ENCODE measurements at places on chromosomes 6 and 20.

DNA sequence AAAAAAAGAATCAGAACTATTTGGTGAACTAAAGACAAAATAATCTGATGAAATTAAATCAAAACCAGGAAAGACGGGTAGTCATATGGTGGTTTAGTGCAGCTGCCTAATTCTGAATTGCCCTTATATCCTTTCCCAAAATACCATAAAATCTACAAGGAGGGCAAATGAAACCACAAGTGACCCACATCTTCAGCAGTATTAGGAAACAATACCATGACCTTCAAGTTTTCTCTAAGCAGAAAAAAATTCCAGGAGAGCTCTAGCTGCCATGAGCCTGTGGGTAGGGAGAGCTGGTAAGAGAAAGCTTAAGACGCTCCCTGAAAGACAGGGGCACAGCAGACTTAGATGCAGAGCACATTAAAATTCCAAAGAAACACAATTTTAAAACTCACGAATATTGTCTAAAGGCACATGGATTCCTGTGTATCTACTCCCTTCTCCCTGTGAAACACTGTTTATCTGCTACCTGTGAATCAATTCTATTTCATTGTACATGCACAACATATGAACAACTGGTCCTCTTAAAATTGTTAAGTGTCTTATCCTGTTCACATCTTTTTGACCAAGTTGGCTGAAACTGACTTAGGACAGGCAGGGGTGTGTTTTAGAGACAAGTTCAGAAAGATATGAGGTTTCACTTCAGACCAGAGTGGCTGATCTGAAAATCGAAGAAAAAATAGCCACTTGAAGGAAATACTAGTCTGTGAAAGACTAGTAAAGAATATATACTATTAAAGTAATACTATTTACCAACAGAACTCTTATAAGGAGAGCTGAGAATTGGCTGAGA is 153.6 kb upstream of the SHLD1 start:
- DNase-seq: no peak

GRCh38 chr20:17808782-17809181 is 109.0 kb downstream of the BANF2 start:
- no peak for DNase-seq

DNA sequence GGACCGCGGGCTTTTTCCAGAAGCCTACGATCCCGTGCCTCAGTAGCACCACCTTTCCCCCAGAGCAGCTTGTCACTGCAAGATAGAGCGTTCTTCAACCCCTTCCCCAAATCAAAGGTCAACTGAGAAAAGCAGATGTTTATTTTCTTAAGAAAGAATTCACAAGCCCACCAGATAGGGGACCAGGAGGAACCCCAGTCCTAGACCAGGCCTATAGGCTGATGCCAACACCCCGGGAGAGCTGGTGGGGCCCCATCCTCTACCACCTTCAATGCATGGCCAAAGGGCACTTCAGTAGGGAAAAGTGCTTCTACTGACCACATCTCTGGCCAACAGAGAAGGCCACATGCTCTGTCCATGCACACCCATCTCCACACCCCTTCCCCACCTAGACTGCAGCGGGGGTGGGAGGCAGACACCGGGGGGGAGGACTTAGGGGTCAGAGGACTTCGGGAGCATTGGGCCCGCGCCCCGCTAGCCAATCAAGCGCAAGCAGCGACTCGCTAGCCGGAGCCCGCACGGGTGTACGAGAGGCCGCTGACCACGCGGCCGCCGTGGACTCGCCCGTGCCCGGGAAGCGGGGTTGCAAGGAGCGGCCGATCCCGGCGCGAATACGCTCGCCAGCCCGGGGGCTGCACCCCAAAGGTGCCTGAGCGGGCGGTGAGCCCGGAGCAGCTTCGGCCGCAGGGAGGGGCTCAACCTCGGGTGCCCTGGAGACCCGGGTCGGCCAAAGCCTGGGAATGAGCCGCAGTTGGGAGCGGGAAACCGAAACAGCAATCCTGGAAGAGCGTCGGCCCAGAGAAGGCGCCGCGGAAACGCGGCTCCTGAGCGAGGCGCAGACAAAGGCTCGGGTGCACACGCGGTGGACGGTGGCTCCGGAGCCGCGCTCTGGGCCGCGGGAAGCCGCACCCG is 2.8 kb downstream of the PDE10A start:
- no peak for DNase-seq

- DNase-seq: no peak
Measured at GRCh38 chr6:15761045-15761502, 98.2 kb upstream of the DTNBP1 start.

- no peak for DNase-seq
Measured at GRCh38 chr6:162068340-162068739, 659.2 kb downstream of the PRKN start.

DNA sequence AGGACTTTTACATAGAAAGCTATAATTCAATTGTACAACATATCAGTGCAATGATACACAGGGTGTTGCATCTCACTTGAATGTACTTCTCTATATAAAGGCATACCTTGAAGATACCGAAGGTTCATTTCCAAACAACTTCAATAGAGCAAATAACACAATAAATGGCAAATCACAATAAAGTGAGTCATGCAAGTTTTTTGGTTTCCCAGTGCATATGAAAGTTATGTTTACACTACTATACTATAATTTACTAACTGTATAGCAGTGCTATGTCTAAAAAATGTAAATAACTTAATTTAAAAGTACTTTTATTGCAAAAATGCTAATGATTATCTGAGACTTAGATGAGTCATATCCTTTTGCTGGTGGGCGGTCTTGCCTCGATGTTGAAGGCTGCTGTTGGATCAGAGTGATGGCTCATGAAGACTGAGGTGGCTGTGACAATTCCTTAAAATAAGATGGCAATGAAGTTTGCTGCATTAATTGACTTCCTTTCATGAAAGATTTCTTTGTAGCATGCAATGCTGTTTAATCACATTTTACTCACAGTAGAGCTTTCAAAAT is 188.8 kb downstream of the TASP1 start:
- no peak for DNase-seq

DNA sequence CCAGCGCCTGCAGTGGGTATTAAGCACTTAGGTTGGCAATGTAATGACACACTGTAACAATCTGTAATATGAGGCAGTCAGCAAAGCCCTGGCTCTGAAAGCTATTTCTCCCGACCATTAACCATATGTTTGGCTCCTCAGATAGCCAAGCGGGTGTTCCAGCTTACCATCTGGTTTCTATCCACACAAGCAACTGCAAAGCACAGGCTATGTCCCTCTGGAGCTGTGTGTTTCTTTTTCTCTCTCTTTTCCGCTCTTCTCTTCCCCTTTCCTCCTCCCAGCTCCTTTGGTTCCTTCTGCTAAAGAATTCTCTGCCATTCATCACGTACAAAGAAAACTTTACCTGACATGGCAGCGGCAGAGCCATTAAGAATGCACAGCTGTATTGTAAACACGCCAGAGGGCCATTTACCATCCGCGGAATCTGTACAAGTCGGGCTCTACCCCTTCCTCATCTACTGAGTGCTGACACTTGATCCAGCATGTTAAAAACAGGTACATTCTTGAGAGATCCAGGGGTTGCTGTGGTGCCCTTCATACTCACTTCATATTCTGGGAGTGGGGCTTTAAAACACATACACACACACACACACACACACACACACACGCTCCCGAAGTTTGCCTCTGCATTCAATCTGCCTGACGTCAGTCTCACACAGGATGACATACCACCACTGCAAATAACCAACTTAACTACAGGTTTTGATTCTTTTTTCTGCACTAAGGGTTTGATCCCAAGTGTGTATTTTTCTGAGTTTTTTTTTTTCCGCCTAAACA is 77.2 kb downstream of the BACH2 start:
- DNase-seq: peak; percentile 94

GRCh38 chr20:58524814-58525213 is 9.6 kb upstream of the APCDD1L start:
- peak; percentile 82 for DNase-seq

DNA sequence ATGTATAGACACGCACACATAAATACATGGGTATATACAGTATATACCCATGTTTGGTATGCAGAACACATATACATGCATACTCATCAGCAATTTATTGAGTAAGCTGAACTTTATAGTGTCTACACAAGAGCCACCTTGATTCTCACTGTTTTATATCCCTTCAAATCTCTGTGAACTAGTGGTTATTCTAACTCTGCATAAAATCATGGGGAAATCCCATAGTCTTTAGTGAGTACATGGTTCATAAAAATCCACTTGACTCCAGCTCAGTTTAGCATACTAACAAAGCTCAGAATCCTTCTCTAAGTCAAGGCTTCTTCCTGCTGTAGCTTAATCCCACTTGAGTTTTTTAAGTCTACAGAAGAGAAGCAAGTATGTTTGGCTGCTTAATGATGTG is 104.1 kb downstream of the THEMIS start:
- DNase-seq: no peak

GRCh38 chr6:44002593-44003344 is 124.5 kb downstream of the MRPL14 start:
- DNase-seq: peak; percentile 78

DNA sequence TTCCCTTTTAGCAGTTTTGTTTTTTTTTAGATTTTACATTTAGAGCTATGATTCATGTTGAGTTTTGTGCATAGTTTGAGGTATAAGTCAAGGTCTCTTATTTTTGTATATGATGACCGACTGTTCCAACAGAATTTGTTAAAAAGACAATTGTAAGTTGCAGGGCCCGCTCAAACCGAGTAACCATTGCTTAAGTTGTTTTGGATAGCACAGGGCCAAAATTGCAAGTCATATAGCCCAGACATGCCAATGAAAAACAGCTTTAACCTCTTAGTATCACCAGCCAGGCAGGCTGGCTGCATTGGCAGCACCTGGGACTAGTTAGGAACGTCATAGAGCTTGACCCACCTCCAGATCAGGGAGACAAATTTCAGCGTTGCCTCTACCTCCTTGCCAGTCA is 47.3 kb downstream of the PFDN4 start:
- DNase-seq: peak; percentile 68

GRCh38 chr6:44096612-44097011 is 30.6 kb downstream of the MRPL14 start:
- peak; percentile 62 for DNase-seq

DNA sequence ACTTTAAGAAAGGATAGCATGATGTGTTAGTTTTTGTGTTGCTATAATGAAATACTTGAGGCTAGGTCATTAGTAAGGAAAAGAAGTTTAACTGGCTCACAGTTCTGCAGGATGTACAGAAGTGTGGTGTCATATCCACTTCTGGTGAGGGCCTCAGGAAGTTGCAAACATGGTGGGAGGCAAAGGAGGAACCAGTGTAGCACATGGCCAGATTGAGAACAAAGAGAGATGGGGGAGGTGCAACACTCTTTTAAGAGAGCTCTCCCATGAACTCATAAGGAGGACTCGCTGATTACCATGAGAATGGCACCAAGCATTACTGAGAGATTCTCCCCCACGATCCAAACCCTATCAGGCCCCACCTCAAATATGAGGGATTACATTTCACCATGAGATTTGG is 265.4 kb downstream of the RIMS1 start:
- DNase-seq: no peak

DNA sequence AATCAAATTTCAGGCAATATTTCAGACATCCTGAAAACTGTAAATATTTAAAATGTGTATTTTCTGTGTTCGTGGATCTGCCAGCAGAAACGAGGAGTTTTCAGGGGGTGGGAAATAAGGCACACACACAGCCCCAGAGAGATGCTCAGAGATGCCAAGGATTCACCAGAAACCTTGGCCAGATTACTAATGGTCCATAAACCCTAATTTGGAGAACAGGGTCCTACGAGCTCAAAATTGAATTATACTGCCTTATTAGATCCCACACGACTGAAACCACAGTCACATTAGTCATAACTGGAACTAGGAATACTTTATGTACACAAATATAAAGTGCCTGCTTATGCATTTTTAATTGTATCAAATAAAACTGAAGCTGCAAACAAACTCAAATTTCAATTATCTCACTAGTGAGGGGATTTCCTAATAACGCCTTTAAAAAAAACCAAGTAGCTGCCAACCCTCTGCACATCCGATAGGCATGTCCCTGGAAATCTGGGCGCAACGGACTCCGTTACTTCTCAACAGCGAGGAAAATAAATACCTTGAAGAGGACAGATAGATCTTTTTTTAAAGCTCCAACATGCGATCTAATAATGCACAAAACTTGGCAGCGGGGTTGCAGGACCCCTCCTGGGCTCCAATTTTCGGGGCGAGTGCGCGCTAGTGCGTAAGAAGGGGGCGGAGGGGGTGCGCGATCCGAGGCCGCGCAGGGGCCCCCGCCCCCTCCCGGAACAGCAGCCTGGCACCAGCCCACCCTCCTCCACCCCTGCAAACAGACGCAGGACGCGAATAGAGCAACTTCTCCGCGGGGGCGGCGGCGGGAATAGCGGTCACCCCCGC is 897 bp downstream of the CHD6 start:
- peak; percentile 22 for DNase-seq

DNA sequence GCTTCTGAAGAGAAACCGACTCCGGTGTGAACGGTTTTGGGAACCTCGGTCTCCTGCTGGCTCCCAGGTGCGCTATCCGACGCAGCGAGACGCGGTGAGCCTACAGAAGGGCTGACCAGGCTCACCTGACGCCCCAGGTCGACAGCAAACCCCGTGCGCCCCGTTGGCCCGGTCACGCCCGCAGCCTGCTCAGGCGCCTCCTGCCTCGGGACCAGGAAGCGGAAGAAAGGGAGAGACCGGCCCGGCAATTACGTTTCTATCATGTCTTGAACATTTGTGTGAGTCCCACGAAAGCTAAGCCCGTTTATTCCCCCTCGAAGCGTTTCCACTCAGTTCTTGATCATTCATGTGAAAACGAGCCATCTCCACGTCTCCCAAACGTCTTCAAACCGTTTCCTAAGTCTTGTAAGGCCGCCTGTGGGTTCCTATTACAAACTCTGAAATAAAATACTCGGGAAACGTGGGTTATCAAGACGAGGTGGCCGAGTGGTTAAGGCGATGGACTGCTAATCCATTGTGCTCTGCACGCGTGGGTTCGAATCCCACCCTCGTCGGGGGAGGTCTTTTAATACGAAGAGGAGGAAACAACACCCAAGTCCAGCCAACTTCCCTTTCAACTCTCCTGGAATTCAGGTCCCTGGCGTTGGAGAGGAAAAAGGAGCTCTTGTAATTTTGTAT is 150.5 kb upstream of the PRSS16 start:
- DNase-seq: peak; percentile 70

DNA sequence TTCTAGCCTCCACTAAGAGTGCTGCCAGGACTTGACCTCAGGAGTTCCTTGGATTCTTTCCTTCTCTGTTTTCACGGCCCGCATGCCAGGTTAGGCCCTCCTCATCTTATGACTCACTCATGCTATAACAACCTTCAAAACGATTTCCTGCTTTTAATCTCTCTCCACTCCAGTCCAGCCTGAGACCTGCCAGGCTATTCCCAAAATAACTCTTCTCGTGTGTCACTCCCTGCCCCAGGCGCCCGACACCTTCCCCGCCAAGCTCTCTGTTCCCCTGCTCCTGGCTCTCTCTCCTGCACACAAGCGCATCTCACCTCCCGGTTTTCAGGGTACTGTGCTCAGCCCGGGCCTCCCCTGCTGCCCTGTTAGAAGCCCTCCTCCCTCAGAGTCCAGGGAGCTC is 64.1 kb upstream of the RPS6KA2 start:
- peak; percentile 52 for DNase-seq

All from fibroblast of skin of abdomen (primary cell).